ENCODE measurements at places on chromosomes 1 and 21.

- no peak for DNase-seq
Observed at GRCh38 chr1:81409262-81409661, 391.5 kb upstream of the ADGRL2 start.

- no peak for DNase-seq
Observed at GRCh38 chr21:43323244-43324005, 103.5 kb downstream of the SIK1 start.

GRCh38 chr1:42735056-42735455 is 5.0 kb downstream of the CLDN19 start:
- no peak for DNase-seq

DNA sequence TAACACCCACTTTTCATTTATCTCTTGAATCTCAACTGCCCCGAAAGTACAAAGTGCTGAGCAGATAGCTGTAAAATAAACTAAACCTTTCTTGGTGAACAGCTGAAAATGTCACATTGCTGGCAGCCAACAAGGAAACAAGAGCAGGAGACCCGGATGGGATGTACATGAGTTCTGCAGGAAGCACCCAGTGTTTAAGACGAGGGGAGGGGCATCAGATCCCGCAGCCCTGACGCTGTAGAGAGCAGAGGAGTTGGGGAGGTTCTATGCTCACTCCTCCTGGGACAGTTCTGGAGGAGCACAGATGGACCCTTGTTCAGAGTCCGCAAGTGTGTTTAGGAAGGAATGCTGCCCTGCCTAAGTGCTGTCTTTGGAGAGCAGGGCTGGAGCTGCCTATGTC is 32.0 kb upstream of the EPHA8 start:
- no peak for DNase-seq

DNA sequence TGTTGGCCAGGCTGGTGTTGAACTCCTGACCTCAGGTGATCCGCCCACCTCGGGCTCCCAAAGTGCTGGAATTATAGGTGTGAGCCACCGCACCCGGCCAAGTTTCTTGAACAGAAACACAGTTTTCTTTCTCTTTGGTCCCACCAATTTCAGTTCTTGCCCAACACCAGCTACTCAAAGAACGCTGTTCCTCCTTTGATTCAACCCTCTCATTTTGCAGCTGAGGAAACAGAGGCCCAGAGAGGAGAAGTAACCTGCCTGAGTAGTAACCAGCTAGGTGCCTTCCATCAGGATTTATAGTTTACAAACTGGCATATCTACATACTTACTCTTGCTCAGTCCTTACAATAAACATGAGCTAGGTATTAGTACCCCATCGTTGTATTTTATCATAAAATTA is 119.9 kb downstream of the SYF2 start:
- DNase-seq: no peak

Data from cortex of kidney (tissue), 1 donor.